HT1080 (cell line): ENCODE measurements at places on chromosomes 6 and 20. TPM values are rescaled to one million over a fixed set of nuclear protein-coding genes. Genes with fewer than 3 reads are reported as not detected.

Gene RRAGD
- 3.6 and 5.3 TPM in 2 replicates for total RNA-seq

Gene TFAP2C
- 8.3 and 11.7 TPM in 2 replicates for total RNA-seq

Gene RAE1
- 53.3 and 60.9 TPM in 2 replicates for total RNA-seq

Gene ARMC2
- total RNA-seq = 0.17 and 1.3 TPM in 2 replicates

Gene RIPOR3
- total RNA-seq = not detected in 2 replicates

Gene C20orf144
- total RNA-seq = 0.16 TPM in 1 of 2 replicates, not detected in the other

Gene DNAH8
- total RNA-seq = not detected in 2 replicates

Gene LBP
- total RNA-seq = not detected in 2 replicates

Gene SNX21
- total RNA-seq = 38.5 and 39.6 TPM in 2 replicates

- peak; percentile 7 for DNase-seq
These were observed 63.5 kb downstream of the MAN1A1 start for GRCh38 chr6:119285908-119286625.

DNA sequence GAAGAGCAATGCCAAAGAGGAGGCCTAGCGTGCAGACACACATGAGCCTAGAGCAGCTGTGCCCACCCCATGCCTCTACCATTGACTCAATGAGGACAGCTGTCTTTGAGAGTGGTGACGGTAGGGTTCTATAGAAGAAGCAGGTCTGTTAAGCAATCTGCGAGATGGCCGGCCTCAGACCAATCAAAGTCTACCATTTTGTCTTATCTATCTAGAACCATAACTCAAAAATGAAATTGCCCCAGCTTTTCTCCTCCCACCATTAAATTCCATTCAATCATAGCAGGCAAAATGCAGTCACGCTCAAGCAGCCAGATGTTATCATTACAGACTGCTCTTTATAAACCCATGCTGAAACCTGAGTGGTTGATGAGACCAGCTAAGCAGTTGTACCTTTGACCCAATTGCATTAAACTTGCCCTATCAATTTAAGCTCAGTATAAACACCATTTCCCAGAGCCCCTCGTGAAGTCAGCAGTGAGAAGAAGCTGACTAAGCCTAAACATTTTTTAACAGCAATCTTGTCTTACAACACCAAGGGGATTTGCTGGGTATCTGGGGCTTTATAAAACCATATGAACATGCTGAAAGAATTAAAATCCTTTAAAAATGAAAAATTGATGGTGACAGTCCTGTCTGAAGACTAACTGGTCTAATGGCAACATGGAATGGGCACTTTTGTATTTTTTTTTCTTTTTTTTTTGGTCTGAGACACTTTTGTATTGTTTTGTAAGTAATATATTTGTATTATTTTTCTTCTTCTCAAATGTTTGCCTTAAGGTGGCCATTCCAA is 57.5 kb downstream of the FOXC1 start:
- DNase-seq = no peak

GRCh38 chr6:69179681-69180080 is 544.6 kb downstream of the ADGRB3 start:
- DNase-seq = peak; percentile 72

- no peak for DNase-seq
These were observed 91.3 kb downstream of the PDE10A start for GRCh38 chr6:165571721-165572132.

DNA sequence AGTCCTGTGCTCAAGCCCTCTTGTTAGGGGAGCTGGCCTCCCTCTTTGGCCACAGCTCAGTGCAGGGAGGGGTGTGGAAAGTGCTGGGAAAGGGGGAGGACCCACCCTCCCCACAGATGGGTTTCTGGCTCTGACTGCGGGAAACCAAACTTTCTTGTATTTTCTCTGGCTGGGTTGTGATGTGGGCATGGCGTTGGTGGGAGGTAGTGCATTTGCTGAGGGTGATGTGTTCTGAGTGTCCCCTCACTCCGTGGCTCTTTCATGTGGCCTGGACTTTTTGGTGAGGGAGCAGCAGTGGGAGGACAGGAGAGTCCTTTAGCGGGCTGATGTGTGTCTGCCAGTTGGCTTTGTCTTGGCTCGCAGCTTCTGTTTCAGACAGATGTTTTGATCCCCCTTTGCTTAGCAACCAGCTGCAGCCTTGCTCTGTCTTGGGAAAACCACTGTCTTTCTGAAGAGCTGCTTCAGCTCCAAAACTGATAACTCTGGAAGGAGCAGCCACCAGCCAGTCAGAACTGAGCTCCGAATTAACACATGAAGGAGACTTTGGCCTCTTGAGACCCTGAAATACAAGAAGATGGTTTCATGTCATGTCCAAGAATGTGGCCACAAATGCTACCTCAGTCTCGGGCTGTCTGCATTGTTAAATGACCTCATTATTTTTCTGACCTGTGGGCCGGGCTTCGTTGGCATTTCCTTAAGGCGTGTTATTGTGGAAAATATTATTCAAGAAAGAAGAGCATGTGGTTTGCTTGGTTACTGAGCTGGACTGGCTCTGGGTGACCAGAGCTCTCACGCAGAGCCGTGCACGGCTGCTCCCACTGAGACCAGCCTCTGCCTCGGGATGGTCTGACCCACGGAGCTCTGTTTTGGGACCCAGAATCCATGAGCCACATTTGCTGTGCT is 21.5 kb downstream of the SYNJ2 start:
- DNase-seq = peak; percentile 75
